ENCODE measurements at places on chromosomes 12 and 14.

GRCh38 chr12:49684310-49684854 is 22.8 kb downstream of the FMNL3 start:
- DNase-seq, result no peak

DNA sequence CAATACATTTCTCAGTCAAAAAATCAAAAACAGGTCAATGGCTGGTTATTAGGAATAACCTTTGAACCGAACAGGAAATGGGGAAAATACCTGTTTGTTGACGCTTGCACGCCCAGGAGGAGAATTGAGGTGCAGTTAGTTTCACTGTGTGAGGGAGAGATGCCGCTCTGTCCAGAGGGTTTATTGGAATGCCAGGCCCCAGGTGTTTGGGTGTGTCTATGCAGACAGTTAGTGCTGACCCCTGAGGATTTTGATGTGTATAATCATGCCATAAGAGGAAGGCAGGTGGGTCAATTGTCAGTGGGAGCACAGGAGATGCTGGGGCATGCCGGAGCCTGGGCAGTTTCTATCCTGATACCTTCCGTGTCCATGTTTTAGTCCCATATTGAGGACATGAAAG is 100.8 kb upstream of the DIO3 start:
- DNase-seq, result no peak

- no peak for DNase-seq
Measured at GRCh38 chr12:131220331-131220685, 266.6 kb downstream of the ADGRD1 start.

- DNase-seq, result no peak
Measured at GRCh38 chr12:26782372-26783130, 50.4 kb downstream of the ITPR2 start.

DNA sequence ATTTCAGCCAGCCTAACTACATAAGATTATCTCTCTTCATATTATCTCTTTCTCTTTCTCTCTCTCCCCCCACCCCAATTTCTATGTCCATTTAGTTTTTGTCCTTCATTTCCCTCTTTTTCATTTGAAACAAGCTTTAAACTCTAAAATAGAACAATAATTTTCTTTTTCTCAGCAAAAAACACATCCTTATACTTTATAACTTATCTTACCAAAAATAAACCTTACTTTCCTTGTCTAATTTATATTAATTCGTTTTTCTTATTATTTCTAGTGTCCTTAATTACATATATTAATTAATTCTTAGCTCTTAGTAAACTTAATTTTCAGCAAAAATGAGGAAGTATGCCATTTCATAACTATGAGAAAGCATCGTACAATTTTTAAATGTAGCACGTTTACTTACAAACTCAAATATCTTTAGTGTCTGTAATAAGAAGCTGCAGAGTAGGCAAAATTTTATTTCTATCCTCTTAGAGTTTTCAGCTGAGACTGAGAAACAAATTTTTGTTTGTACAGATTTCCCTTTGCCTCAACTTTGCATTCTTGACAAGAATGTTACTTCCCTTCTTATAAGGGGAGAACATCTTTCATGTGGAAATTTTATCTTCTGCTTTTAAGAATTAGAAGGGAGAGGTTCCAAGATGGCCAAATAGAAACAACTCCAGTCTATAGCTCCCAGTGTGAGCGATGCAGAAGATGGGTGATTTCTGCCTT is 65.1 kb upstream of the ST8SIA1 start:
- DNase-seq, result no peak

DNA sequence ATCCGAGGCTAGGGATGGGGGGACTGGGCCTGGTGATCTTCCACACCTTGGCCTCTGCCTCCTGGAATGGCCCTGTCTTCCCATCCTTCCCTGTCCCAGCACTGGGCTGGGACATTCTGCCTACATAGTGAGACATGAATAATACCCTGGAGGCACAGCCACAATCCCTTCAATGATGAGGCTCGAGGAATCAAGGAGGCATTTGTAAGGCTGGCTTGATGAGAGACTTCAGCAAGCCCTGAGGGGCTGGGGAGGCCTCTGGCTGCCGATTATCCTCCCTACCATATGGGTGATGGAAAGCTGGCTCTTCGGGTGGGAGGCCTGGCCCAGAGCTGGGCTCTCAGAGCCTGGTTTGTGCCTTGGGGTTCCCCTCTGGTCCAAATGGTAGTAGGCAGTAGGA is 92.5 kb downstream of the CALM1 start:
- no peak for DNase-seq

- DNase-seq, result no peak
Measured at GRCh38 chr14:22233377-22233776, 355.6 kb downstream of the DAD1 start.

- DNase-seq, result no peak
Measured at GRCh38 chr12:63064080-63064479, 86.9 kb downstream of the AVPR1A start.

GRCh38 chr14:72617391-72618031 is 276.4 kb downstream of the DPF3 start:
- DNase-seq, result peak; percentile 10

GRCh38 chr12:64172143-64172970 is 49.7 kb downstream of the KICS2 start:
- no peak for DNase-seq

DNA sequence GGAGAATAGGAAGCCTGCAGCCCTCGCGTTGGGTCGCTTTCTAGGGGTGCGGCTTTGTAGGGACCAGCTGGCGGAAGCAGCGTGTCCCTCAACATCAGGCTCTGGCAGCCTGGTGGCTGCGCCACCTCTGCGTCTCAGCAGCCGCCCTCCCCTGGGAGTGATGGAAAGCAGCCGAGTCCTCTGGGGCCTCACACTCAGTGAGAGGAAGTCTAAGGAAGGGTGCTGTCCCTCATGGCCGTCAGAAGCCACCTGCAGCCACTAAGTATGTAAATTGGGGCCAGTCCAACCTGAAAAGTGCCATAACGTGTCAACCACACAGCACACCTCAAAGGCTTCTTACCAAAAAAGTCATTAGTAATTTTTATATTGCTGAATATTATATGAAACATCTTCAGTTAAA is 80.3 kb downstream of the WDR20 start:
- DNase-seq, result no peak

GRCh38 chr12:94795044-94795443 is 144.7 kb upstream of the TMCC3 start:
- no peak for DNase-seq

DNA sequence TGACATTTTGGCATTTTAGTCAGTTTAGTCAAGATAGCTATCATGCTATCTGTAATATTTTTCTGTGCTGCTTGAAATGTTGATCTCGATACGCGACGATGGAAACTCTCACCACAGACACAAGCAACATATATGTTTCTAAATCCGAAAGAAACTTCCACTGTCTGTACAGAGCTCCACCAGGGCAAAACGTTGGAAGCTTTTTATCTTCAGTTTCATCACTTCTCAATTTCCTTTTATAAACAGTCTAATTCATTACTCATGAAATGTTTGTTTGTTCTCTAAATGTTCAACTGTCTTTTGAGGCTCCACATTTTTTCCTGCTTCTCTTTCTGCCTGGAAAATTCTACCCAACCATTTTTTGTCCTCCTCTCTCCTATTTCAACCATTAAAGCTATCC is 737.6 kb downstream of the SLC16A7 start:
- no peak for DNase-seq

DNA sequence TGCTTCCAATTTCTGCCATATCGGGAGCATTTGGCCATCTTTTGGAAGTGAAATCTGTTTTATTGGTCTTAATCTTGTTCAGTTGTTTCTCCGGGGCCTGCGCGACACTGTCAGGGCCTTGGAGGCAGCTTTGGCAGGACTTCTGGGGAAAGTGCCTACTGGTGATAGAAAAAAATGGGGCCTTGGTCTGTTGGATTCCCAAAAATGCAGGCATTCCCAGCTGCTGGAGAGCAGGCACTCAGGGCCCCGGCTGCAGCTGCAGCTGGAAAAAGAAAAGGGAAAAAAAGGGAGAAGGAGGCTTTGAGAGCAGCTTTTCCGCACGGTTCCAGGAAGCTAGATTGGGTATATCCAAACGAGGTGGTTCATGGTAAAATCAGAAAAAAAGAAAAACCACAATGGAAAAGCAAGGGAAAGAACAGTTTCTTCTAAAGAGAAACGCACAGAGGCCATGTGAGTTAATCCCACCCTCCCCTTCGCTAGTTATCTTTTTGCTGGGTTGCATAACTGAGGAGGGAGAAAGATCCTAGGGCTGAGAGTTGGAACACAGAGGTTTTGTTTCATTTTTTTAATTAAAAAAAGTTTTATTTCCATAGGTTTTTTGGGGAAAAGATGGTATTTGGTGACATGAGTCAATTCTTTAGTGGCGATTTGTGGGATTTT is 134.7 kb upstream of the RFLNA start:
- no peak for DNase-seq

- no peak for DNase-seq
Measured at GRCh38 chr14:92425101-92425500, 88.5 kb upstream of the RIN3 start.

- DNase-seq, result no peak
Measured at GRCh38 chr12:47889040-47889439, 15.8 kb downstream of the VDR start.

DNA sequence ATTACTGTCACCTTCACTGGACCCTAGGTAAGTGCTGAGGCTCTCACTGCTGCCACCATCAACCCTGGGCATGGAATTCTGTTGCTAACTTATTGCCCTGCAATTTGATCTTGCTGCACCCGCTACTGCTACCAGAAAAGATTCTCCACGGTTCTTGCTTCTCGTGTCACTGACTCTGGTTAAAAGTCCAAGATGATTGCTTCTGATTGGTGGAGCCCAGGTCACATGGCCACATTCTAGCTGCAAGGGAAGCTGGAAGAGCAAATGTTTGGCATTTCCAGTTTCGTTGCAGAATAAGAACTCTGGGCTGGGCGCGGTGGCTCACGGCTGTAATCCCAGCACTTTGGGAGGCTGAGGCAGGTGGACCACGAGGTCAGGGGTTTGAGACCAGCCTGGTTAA is 7.5 kb upstream of the VSX2 start:
- no peak for DNase-seq

DNA sequence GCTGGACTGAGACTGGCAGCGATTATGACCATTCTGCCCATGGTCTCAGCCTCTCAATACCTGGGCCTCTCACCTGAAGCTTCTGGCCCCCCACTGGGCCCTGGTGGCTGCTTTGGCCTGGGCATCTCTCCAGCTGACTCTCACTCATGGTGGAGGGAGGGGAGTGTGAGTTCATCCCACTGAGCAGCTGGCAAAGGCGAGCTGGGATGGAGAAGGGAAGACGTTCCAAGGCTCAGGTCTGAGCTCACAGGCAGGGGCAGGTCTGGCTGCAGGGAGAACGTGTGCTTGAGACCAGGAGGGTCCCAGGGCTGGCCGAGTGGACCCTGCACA is 103.5 kb downstream of the TMEM121 start:
- DNase-seq, result no peak

GRCh38 chr12:62371661-62372060 is 95.0 kb upstream of the MON2 start:
- DNase-seq, result no peak

DNA sequence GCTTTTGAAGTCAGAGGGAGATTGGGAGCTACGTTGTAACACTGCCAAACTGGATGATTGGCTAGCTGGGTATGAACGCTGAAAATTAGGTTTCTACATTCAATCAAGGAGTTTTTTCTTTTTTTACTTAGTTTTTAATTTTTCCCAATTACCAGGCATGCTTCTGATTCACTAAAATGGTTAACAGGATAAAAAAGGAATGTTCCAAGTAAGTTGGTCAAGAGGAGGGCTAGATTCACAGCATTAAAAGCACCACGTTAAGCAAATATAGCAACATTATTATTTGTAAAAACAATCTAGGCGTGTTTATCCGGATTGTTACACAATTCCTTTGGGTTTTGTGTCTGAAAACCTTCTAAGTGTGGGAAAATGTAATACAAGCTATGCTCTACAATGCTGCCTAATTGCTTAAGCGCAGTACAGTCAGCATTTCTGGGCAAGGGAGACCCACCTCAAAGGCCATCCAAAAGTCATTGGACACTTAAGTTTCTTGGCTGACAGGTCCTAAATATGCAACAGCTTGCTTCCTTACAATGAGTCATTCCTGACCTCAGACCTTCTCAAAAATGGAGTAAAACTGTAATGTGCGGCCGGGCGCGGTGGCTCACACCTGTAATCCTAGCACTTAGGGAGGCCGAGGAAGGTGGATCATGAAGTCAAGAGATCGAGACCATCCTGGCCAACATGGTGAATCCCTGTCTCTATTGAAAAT is 1.2 kb downstream of the RPLP0 start:
- DNase-seq, result no peak

DNA sequence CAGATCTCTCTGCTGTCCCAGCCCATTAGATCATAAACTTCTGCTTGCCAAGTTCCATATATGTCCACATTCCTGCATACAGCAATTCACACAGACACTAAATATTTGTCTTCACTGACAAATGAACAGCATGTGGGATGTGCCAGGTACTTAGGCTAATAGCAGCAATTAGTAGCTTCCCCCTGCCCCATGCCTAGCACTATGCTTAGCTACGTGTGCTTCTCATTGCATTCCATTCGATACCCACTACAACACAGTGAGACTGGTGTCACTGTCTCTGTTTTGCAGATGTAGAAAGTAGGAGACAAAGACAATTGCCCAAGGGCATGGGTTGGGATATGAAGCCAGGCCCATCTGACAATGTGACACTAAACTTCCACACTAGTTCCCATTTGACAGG is 308.4 kb downstream of the BCL11B start:
- DNase-seq, result no peak

DNA sequence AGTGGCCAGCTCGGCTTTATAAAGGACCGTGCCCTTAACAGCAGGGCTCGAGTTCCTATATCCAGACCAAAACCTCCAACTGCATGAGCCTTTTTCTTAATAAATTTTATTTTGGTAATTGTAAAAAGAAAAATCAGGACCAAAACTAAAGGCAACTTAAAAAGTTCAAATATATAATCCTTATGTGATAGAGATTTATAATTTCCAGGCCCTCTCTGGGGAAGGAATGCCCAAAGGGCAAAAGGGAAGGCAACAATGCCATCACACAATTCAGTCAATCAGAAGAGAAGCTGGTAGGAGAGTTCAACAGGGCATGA is 401 bp upstream of the IPO4 start:
- DNase-seq, result no peak

DNA sequence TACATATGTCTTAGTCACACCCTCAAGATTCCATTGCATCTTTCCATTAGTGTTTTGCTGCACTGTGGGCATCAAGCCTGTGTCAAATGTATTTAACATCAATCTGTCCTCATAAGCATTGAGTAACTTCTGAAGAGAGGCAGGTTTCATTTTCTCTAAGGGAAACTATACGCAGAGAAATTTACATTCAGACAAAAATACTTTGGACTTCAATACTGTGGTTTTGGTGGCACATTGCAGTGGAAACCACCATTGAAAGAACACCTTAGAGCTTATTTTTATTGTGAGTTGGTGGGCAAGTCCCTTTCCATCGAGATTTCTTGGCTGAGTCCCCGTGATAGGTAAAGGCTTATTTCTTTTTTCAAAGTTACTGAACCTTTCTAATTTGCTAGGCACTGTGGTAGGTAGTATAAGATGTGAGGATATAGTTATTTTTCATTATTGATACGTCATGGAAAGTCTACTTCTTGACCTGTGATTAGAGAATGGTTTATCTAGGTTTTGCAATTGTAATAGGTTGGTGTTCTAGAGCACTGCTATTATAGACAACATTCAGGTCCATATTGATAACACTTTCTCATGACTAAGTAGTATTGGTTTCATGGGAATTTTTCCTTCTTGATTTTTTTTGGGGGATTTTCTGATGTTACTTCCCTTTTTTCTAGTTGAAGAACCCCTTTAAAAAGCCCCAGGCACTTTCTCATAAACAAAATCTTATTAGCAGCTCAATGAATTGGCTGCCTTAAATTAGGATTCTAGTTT is 81.9 kb downstream of the CFAP54 start:
- no peak for DNase-seq
